HL-60 (cell line): ENCODE measurements at places on chromosomes 16 and 17.

GRCh38 chr16:16917191-16917785 lies 538.3 kb downstream of the NPIPA7 start:
- DNase-seq, result no peak

DNA sequence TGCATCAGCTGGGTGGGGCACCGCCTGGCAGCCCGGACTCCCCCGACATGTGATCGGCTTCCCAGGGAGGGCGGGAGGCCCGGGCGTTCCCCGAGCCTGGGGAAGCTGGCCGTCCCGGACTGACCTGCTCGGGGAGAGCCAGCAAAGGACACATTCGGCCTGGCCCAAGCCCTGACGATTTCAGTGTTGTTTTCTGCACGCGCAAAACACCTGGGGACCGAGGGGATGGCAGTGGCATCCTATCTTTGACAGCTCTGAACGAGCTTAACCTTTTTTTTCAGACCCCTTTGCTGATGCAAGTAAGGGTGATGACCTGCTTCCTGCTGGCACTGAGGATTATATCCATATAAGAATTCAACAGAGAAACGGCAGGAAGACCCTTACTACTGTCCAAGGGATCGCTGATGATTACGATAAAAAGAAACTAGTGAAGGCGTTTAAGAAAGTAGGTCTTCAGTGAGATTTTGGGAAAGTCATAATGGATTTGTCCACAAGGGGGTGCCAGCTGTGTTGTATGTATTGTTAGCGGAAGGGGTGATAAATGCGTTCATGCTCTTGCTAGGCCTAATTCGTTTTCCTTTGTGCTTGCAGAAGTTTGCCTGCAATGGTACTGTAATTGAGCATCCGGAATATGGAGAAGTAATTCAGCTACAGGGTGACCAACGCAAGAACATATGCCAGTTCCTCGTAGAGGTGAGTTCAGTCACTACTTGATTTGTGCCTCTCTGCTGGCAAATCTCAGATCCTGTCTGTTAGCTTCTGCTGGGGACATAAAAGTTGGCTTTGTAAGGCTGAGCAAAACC lies 1.0 kb downstream of the EIF1 start:
- peak; percentile 66 for DNase-seq

GRCh38 chr17:33725675-33726271 lies 432.7 kb upstream of the ASIC2 start:
- peak; percentile 25 for DNase-seq

GRCh38 chr17:31558748-31559583 lies 167.5 kb downstream of the RAB11FIP4 start:
- DNase-seq, result peak; percentile 70

- DNase-seq, result no peak
These were observed 70.3 kb upstream of the LGALS9 start for GRCh38 chr17:27560668-27561067.

- DNase-seq, result no peak
These were observed 8.6 kb upstream of the METTL9 start for GRCh38 chr16:21590796-21591195.

DNA sequence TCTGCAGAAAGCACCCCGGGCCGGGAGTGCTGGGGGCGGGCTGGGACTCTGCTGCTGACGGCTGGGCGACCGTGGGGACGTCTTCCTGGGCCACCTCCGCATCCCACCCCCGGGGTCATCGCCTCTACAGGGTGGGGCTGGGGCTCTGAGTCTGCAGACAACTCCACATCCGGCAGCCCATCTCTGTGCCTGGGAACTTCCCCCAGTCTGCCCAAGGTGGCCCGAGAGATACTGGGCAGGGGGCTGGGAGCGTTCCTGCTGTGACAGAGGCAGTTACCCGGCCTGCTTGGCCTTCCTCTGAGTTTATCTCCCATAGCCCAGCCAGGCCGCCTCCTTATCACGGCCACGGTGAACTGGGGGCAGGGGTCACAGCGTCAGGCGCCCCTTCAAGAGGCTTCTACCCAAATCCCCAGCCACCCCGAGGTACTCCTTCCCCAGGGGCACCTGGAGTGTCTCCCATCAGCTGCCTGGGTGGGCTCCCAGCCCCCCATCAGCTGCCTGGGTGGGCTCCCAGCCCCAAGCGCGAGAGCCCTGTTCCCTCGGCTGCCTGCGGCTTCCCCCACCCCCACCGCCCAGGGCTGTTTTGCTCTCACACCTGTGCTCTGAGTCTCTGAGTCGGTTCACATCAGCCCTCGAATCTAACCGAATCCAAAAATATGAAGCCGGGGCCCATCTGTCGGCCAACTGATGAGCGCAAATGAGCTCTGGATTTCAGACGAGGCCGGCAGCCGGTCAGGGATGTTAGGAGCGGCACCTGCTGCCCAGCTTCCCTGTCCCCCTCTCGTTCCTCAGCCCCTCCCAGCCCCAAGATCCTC lies 15.6 kb upstream of the CBFA2T3 start:
- DNase-seq, result no peak

DNA sequence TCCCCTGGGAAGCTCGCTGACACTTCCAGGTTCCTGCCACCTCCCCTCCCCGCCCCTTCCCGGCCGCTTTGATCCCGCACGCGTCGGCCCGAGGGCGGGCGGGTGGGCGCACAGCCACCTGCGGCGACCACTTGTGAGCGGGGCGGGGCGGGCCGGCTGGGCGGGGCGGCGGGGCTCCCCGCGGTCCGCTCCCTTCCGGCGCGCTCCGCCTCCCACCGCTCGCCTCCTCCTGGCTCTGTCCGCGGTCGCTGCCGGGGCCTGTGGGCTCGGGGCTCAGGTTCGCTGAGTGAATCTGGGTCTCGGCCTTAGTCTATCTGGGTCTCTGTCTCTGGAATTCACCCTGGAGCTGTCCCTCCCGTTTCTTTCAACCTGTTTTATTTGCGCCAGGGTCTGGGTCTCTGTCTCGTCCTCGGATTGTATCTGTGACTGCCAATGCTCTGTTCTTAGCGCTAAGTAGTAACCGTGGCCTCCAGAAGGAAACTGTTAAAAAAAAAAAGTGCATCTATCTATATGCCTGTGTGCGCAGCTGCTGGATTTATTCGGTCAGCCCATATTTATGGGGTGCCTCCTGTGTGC lies 2.7 kb upstream of the HES7 start:
- no peak for DNase-seq

DNA sequence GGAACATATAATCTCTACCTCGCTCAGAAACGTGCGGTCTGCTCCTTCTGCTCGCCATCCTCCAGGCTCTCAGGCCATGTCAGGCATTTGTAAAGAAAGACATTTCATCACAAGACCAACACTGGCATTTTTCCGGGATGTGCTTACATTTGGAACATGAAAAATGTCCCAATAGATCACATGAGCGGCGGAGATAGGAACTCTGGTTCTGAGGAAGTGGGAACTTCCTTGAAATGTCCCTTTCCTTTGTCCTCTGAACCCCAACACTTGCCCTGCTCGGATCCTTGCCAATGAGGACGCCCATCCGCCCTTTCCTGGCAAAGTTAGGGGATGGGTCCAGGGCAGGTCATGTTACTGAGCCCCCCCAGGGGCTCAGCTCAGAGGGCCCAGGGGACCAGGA lies 130.5 kb downstream of the MAF start:
- DNase-seq, result no peak

DNA sequence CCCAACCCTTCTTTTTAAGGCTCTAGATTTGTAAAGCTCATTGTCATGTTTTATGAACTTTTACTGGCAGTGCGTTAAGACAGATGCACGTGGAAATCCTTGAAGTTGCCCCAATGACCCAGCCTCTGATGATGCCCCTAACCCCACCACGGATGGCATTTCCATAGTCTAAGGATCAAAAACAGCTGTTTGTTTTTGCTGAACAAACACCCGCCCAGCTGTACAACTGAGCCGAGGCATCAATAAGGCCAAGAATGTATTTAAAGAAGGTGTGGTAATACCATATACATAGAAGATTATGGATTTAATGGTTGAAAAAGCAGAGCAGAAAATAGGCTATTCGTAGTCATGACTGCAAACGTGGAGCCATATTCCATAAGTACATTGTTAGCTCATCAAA lies 83.7 kb downstream of the SALL1 start:
- no peak for DNase-seq

- no peak for DNase-seq
These were observed 23.1 kb upstream of the CDC6 start for GRCh38 chr17:40264458-40265185.

GRCh38 chr16:4142268-4142667 lies 26.0 kb upstream of the ADCY9 start:
- no peak for DNase-seq

DNA sequence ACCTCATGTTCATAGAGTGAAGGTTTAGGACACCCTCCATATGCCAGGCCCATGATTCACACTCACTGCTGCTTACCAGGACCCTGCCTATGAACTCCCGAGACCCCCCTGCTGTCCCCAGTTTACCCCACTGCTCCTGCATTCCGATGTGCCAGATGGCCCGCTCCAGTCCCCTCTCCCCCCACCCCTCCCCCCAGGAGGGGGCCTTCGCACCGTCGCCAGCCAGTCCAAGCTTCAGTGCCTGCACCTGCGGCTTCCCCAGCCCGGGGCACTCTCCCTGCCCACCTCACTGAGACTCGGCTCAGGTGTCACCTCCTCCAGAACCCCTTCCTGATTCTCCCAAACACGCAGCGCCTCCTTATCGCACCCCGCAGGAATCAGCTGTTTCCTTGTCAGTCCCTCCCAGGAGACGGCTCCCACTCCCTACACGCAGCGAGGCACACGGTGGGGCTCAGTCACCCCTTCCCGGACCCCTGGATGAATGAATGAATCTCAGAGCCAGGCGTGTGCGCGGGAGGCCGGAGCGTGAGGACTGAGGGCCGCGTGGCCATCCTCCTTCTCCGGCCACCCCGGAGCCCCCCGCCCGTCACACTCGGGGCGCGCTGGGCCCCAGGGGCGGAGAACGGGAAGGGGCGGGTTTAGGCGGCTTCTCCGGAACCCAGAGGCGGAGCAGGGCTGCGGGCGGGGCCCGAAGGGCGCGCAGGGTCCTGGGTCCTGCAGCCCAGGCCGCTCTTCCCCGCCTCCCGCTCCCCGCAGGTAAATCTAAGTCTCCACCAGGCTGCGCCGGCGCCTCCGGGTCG lies 1.6 kb downstream of the MYO1C start:
- DNase-seq, result no peak

DNA sequence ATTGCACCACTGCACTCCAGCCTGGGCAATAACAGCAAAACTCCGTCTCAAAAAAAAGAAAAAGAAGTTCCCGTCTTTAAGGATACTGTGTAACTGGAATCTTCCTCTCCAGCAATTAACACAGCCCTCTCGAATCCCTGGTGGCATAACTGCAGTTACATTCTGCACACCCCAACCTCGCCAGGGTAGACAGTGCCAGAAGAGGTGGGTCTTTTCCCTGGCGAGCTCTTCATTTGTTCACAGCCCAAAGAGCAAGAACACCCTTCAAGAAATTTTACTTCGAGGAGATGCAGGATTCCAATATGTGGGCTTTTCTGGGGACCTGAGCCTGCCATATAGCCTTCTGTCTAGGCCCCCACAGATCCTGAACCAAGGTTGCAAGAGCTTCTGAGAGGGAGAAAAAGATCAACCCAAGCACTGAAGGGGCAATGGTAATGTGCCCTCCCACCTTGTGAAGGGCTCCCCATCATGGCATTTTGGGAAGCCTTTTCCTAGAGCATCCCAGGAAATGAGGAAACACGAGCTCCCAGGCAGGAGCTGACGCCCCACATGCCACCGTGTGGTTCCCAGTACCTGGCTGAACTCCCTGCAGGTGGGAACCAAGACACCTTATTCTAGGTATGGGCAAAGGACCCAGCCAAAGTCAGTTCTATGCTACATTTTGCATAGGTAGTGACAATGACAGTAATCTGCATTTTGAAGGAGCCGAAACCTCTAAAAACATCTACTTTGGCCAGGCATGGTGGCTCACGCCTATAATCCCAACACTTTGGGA lies 26.9 kb downstream of the TK2 start:
- DNase-seq, result no peak

- DNase-seq, result no peak
These were observed 33.5 kb downstream of the ABCC3 start for GRCh38 chr17:50668025-50668837.

DNA sequence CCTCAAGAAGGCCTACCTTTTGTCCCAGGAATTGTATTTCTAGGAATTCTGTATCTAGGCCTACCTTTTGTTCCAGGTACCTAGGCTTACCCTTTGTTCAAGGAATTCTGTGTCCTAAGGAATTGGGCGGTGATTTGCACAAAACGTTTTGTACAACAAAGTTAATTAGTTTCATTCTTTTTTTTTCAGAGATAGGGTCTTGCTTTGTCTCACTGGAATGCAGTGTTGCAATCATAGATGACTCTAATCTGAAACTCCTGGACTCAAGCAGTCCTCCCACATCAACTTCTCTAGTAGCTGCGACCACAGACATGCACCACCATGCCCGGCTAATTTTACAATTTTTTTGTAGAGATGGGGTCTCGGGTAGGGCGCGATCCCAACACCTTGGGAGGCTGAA lies 7.0 kb downstream of the CDR2L start:
- no peak for DNase-seq

- no peak for DNase-seq
These were observed 245.9 kb upstream of the RPL38 start for GRCh38 chr17:73957564-73957963.

- no peak for DNase-seq
These were observed 122.4 kb downstream of the RAB11FIP4 start for GRCh38 chr17:31513731-31514427.

DNA sequence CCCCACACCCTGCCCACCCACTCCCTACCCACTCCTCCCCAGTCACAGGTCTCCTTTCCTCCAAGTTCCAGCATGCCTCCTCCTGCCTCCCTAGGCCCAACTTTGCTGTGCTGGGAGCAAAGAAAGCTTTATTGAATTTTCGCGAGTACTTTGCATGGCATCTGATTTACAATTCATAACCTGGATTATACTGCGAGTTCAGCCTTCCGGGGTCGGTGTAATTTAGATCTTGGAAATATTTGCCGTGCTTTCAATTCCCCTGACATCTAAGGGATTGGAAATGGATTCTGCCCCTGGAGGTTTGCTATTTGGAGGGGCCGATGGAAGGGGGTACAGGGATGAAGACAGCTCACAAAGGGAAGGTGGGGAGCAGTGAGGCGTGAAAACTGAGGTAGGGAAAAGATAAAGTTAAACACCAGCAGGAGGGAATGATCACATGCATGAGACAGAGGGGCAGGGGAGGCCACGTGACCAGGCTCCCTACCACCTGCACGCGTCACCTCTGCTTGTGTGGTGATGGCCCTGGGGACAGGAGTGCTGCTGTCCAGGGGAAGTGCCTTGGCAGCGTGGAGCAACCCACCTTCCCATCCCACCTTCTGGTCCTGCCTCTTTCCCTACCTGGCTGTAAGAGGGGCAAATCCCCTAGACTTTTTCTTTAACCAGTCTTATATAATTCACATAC lies 132.3 kb upstream of the RPL38 start:
- DNase-seq, result no peak

DNA sequence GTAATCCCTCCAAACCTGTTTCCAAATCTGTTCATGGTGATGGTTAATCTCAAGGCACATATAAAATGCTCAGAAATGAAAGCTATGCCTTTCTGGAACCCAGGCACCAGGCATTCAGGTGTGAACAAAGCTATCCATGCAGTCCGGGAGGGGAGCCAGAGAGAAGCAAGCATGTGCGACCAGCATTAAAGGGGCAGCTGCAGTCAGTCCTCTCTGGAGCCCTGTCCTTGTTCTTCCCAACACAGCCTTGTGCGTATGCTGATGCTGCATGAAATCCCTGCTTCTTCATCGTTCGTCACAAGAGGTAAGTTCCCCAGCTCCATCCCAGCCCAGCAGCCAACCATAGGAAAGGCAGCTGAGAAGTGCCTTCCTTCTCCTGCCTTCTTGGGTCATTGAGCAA lies 148.7 kb downstream of the GRIN2A start:
- DNase-seq, result no peak
